ENCODE measurements at places on chromosomes 12 and 14.
A peak's percentile ranks its signal among the peaks of the same experiment; 100 is the strongest.

GRCh38 chr14:51859131-51859530 lies 1.3 kb upstream of the GNG2 start:
- DNase-seq: no peak

DNA sequence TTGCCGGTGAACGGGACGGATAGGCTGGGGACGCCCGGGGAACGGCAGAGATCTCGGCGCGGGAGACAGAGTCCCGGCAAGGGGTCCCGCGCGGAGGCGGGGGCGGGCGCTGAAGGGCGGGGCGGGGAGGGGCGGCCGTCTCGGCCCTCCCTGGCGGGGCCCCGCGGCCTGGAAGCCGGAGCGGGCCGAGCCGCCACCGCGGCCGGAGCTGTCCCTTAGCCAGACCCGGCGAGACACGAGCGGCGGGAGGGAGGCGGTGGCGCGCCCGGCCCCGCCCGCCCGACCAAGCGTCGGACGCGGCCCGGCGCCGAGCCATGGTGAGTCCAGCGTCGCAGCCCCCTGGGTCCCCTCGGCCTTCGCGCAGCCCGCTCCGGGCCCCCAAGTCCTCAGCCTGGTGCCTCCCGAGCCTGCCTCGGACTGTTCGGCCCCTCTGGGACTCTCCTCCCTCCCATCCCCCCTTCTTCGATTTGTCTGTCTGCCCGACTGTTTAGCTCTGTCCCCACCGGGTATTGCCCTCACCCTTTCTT lies at the start of gene ARHGEF40:
Gene ARHGEF40, plus strand, starts transcription at position 222 of the 527 bp plus-strand sequence. Its CDS starts 93 bp downstream, at position 315.
- no peak for DNase-seq

- DNase-seq: no peak
Measured at GRCh38 chr14:44620121-44621019, 113.3 kb upstream of the FSCB start.

GRCh38 chr12:106445959-106446358 lies 88.4 kb downstream of the POLR3B start:
- DNase-seq: no peak

DNA sequence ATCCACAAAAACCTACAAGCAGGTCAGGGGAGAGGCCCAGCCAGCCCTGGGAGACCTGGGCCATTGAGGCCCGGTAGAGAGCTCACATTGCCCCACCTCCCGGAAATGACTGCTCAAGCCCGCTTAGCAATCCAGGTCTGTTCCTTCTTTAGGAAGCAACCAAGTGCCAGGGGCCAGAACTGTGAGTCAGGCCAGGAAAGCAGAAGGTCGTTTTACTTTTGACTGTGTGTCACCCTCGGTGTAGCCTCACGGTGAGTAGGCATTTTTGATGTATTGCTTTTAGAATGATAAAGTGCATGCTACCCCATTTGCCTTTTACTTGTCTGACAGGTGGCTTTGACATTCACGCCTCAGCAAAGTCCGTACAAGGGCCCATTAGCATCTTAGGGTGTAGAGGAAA lies 25.4 kb upstream of the PWP1 start:
- no peak for DNase-seq

DNA sequence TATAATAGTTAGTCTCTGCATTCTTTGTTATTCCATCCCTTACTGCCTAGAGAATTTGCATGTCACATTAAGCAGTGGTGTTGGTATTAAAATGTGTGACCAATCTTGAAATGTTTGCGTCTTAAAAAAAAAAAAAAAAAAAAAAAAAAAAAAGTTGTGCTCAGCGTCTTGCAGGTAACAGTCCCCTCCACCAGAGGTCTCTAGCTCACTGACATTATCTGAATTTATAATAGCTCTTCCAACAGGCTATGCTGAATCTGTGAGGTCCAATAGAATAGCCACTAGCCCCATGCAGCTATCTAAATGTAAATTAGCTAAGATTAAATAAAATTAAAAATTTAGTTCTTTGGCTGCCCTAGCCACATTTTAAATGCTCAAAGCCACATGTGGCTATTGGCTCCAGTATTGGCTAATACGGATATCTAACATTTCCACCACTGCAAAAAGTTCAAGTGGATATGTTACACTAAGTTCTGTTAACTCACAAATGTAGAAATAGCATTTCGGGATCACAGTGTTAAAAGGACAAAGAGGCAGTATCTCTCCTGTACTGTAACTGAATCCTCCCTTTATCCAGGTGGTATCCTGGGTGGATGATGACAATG lies 28.7 kb downstream of the NKX2-8 start:
- DNase-seq: no peak

- DNase-seq: no peak
Measured at GRCh38 chr12:108179305-108179704, 50.2 kb downstream of the WSCD2 start.

GRCh38 chr14:56219666-56220413 lies 101.6 kb downstream of the PELI2 start:
- DNase-seq: no peak

DNA sequence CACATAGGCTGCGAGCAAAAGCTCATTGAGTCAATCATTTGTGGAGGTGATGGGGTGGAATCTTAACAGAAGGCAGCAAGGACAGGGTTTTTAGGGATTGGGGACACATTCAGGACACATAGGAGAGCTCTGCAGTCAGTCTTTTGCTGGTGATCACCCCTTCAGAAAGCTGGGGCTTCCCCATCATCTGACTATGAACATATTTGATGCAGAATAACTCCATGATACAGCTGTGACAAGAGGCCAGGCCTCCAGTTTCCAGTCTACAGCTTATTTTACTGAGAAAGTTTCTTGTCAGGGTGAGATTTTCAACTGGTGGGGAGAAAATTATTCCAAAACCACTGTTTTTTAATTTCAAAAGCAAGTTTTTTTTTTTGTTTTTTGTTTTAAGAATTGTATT lies 134.2 kb downstream of the TMEM30B start:
- DNase-seq: no peak

GRCh38 chr14:35406090-35406489 lies 1.5 kb upstream of the NFKBIA start:
- DNase-seq: no peak

DNA sequence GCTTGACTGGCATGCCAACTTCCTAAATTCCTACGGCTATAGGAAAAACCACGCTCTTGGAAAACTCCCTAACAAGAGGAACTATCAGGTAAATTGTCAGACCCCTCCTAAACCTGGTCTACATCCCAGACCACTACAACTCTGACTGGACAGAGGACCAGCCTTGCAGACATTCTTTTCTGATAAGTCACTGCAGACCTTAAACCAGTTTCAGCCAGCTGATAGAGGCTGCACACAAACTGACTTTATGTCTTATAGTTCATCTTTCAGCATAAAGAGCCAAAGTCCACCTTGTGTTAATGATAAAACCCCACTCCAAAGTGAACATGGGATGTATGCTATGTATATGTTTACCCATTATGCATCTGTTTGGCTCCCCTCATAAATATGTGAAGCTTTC lies 166.6 kb downstream of the KTN1 start:
- DNase-seq: no peak

GRCh38 chr12:19110221-19110940 lies 19.2 kb upstream of the PLEKHA5 start:
- DNase-seq: no peak

- no peak for DNase-seq
Measured at GRCh38 chr12:87304406-87304805, 724.8 kb downstream of the C12orf50 start.

GRCh38 chr14:76514213-76514998 lies 138.5 kb downstream of the ESRRB start:
- DNase-seq: no peak

- DNase-seq: peak; percentile 50
Measured at GRCh38 chr14:58239244-58240195, 5.1 kb upstream of the PSMA3 start.

DNA sequence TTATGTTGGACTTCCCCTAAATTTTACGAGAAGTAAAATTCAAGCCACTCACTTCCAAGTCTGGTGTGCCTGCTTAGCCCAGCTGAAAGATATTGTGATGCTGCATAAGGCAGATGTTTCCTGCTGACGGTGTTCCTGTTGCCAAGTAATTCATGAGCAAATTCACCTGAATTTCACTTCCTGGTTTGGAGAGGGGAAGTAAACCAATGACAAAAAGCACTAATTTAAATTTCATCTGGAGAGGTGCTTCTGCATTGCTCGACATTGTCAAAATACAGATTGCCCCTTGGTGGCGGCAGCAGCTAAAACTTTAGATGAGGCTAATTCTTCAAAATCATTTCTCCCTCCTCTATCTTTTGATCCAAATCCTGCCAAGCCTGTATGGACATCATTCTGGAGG lies 281.1 kb downstream of the AACS start:
- no peak for DNase-seq

- DNase-seq: no peak
Measured at GRCh38 chr12:79409562-79409961, 281.2 kb downstream of the PAWR start.

Data from stimulated activated CD8-positive, alpha-beta memory T cell treated with anti-CD3 and anti-CD28 coated beads, Interleukin-15, amount 100 ng/mL, for 48 hours (primary cell).